ENCODE measurements at places on chromosomes 11 and 22.

- no peak for DNase-seq
These were observed 6.7 kb downstream of the CENPM start for GRCh38 chr22:41939981-41940831.

- no peak for DNase-seq
These were observed 121.4 kb upstream of the CD82 start for GRCh38 chr11:44443836-44444769.

GRCh38 chr11:31821766-31822165 lies 10.6 kb upstream of the PAX6 start:
- no peak for DNase-seq

DNA sequence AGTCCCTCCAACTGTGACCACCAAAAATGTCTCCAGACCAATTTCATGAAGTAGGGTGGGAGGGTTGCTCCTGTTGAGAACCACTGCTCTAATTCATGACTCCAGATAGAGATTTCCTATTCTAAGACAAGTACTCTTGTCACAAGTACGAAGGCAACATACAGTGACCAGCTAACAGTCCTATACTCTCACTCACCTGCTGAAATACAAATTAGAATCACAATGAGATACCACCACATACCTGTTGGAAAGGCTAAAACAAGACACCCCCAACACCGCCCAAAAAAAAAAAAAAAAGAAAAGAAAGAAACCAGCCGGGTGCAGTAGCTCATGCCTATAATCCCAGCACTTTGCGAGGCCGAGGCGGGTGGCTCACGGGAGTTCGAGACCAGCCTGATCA lies 310.5 kb downstream of the SWAP70 start:
- no peak for DNase-seq

DNA sequence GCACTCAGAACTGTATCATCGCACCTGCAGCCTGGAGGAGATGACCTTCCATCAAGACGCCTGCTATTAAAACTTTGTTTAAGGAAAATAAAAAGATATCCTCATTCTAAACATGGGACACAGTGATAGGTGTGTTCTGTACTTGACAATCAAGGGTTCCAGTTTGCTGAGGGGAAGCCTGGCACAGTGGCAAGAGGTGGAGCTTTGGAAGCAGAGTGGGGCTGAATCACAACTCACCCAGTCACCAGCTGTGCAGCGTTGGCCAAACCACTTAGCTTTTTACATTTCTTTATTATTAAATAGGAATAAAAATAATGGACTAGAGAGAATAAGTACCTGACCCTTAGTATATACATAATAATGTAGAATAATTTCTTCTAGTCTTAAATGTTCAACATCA lies 220.7 kb downstream of the TENM4 start:
- no peak for DNase-seq

- no peak for DNase-seq
These were observed 126.9 kb downstream of the KCNQ1 start for GRCh38 chr11:2571598-2572281.

DNA sequence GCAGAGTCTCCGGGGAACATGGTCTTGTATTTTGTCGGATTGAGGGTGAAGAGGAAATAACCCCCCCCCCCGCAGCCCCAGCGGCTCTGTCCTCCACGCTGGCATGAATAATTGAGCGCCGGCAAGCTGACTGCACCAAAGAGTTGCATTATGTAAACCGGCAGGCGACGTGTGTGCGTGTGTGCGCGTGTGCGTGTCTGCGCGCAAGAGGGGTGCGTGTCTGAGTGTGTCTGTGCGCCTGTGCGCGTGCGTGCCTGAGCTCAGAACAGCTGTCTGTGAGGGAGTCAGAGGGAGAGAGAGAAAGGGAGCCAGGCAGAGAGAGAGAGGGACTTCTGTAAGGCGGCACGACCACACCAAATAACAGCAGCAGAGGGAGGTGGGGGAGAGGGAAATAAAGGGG lies 94.4 kb downstream of the SCN3B start:
- DNase-seq = no peak

Data from WERI-Rb-1 (cell line).